Amniotic epithelial cell (primary cell): ENCODE measurements at places on chromosomes 6 and 20.

GRCh38 chr6:56193846-56194245 lies 53.5 kb downstream of the COL21A1 start:
- peak; percentile 37 for DNase-seq

- DNase-seq, result no peak
Measured at GRCh38 chr20:32972181-32973076, 31.8 kb downstream of the SUN5 start.

- no peak for DNase-seq
Measured at GRCh38 chr6:168783720-168784119, 342.7 kb downstream of the SMOC2 start.

- DNase-seq, result no peak
Measured at GRCh38 chr6:85679445-85680123, 36.9 kb upstream of the SYNCRIP start.

- no peak for DNase-seq
Measured at GRCh38 chr6:108425428-108425827, 130.6 kb downstream of the AFG1L start.

DNA sequence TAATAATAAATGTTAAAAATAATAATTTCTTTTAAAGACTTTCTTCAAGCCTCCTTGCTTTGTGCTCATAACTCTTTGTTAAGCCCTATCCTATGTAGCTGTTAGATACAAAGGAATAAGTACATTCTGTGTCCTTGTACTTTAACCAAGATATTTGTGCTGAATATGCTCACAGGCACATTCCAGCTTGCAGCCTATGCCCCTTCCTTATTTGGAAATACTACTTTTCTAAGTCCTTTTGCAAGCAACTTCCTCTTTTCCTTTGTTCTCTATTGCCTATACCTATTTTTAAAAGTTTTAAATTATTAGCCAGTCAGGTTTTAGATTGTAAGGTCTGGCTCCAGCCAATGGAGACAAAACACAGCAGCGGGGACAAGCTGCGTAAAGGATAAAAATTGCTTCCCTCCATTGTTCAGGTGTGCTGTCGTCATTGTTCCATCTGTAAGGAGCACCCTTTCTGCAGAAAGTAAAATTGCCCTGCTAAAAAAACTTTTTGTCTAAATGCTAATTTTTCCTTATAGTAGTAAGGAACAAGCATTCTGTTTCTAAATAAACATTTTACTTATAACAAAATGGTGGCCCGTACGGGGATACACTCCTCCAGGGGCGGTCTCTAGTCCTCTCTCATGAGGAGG lies 80.2 kb downstream of the SYTL3 start:
- peak; percentile 34 for DNase-seq

DNA sequence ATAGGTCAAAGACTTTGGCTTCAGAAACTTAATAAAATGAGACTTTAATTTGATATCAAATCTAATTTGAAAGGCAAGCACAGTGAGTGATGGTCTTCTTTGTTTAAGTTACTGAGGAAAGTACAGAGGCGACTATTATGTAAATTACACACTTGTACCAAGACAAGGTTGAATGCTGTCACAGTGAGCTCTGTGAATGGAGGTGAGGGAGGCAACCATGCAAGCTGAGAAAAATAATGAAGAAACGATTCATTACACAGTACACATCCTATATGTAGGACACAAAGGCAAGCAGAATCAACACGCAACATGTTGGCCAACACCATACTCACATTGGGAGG lies 46.8 kb upstream of the CCDC28A start:
- DNase-seq, result no peak

DNA sequence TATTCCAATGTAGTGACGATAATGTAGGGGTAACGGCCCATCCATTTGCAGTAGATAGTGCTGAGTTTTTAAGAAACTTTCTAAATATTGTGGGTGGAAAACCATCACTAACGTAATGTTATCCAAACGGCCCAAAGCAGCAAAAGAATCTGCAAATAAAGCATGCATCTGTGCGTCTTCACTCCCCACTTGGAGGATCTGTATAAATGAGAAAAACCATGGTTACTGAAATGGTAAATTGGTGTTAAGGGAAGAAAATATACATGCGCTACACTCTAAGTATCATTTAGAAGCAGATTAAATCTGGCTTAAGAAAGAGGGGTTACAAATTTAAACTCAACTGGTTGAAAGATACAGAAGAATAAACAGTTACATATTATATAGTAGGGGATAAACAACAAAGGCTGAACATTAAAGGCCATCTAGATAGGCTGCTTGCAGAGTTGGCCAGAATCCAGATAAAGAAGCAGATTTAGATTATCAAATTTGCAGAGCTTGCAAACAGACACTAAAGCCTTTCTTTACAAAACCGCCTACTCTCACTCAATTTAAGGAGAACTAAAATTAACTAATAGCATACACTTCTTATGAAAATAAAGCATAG lies 93.3 kb downstream of the SESN1 start:
- DNase-seq, result peak; percentile 27

DNA sequence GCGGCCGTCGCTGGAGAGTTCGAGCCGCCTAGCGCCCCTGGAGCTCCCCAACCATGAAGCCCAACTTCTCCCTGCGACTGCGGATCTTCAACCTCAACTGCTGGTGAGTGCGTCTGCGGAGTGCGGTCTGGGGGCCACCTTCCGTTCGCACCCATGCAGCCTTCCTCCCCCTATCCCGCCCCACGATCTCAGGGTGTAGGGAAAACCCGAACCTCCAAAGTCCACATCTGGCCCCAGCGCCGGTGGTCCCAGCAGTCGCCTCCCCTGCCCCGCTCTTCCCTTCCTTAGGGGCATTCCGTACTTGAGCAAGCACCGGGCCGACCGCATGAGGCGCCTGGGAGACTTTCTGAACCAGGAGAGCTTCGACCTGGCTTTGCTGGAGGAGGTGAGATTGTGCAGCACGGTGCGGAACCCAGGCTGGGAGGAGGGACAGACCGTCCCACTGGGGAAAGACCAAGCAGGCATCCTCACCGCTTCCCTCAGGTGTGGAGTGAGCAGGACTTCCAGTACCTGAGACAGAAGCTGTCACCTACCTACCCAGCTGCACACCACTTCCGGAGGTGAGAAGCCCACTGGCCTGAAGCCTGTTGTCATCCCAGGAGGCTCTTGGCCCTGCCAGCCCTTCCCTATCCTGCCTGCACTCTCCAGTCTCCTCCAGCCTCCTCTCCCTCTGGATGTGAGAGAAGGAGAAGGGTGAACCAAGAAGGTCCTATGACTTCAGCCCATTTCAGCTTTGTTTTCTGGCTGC lies 719 bp downstream of the SMPD2 start:
- DNase-seq, result peak; percentile 53

DNA sequence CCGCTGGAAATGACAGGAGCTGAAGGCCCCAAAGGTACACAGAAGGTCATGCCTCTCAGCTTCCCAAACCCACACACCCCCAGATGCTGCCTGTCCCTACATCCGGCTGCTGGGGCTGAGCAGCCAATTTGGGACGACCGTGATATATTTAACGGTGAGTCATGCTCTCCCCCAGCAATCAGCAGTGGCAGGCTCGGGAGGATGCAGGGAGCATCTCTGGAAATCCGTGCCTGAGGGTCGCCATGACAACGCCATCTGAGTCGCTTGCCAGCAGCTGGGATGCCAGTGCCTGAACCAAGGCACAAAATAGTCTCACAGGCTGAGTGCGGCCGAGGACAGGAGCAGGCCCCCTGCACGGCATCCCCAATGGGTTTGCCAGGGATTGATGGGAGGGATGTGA lies 57.9 kb downstream of the KCNB1 start:
- no peak for DNase-seq
